ENCODE measurements at places on chromosomes 2 and 18.

- no peak for DNase-seq
These were observed 72.2 kb downstream of the CRIM1 start for GRCh38 chr2:36427790-36428243.

GRCh38 chr18:68722821-68723220 is 7.9 kb upstream of the TMX3 start:
- DNase-seq, result no peak

GRCh38 chr2:74821177-74822126 is 12.5 kb upstream of the HK2 start:
- no peak for DNase-seq

- DNase-seq, result no peak
These were observed 38.7 kb downstream of the PLEKHB2 start for GRCh38 chr2:131143803-131144202.

DNA sequence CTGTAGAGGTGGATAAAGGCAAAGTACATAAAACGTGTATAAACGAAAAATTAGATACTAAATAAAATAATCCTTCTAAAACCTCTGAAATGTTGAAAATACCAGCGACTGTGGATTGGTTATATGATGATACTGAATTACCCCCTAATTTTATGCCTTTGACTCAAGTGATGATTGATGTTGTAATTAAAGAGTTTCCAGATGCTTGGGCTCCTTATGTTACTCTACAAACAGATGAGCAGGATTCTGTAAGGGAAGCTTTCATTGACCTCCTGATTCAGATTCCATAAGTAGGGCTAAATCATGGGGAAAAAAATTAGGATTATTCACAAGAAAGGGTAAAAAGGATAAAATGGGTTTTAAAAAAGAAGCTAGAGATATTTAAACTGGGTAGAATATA is 418.2 kb upstream of the SLC39A10 start:
- no peak for DNase-seq

DNA sequence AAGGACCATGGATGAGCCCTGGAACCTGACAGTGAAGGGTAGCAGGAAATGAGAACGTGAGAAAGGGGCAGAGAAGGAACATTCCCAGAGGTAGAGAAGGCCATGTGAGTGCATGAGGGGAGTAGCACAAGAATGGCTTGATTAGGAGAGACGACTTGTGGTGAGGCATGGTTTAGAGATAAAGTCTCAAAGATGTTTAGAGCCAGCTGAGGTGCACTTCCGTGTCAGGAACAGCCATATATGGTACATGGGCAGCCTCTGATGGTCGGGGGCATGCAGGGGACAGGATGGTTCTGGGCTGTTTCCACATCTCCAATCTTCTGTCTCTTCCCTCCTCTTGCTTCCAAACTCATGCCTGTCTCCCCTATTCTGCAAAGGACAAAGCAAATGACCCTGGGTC is 28.8 kb upstream of the EFEMP1 start:
- no peak for DNase-seq

Measured in NCI-H460 (cell line).